Progenitor cell of endocrine pancreas (in vitro differentiated cells): ENCODE measurements at places on chromosomes 7 and 10. TPM values are rescaled to one million over a fixed set of nuclear protein-coding genes. Genes with fewer than 3 reads are reported as not detected.

SLC25A13 gene
- 54.0 and 58.0 TPM in 2 replicates for total RNA-seq

CRHR2 gene
- total RNA-seq = not detected in 2 replicates

DNA sequence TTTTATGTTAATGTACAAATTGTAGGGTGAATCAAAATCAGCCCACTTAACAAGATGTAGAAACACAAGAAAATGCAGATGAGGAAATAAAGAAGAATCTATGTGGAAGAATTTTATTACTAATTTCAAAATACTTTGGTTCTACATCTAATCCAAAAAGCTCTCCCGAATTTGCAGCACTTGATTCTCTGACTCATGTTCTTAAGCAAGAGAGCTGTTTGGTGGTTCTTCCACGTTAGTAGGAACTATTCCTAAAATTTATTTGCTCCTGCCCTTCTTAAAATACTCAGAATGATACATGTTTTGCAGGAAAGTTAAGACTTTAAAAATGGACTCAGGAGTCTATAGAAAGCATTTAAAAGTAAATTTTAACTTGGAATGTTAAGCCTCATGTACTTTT lies 91.8 kb downstream of the ZMYND11 start:
- H3K4me3 ChIP-seq = no peak overlapping the region
- H3K27ac ChIP-seq = no peak overlapping the region

GRCh38 chr10:47264797-47265281 lies 35.2 kb upstream of the GDF10 start:
- no peak overlapping the region for H3K4me3 ChIP-seq
- no peaks in the 10 kb centered on the region for H3K36me3 ChIP-seq
- DNase-seq = no peak
- H3K27me3 ChIP-seq = peaks cover 7% of the 10 kb centered on the region

DNA sequence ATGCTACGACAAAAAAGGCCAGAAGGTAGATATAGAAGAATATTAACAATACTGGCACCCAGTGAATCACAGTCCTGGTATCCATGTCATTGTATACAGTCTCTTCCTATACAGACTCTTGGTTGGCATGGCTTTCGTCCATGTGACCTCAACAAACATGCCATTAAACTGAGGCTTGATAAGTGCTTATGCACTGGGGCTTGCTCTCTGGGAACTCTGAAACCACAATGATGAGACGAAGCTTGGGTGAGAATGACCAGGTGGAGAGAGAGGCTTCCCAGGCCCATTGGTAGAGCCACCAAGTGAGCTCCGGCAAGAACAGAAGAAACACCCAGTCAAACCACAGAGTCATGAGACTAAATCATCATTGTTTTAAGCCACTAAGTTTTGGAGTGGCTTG lies 33.2 kb downstream of the PNPLA8 start:
- H3K27ac ChIP-seq = peak overlapping the region; percentile 19
- H3K4me3 ChIP-seq = no peak overlapping the region
- no peaks in the 10 kb centered on the region for H3K4me1 ChIP-seq

DNA sequence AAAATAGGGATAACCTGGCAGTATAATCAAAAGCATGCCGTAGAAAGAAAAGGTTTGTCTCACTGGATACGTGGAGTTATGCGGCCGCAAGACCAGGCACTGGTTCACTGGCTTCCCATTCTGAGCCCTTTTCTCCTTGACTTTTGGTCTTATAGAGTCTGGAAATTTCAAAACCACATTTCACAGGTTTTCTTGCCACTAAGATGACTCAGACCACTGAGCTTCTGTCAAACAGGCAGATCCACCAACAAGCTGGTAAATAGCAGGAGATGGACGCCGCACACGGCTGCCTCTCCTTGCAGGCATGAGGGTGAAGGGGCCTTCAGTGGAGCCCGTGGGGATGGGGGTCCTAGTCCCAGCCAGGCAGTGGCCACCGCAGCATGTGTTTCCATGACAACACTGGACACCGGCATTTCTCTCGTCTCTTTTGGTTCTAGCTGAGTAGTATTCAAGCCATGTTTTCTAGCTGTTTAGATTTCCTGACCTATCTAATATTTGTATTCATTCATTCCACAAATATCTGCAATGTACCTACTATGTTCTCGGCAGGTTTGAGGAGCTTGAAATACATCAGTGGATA lies 55.5 kb downstream of the KLF6 start:
- no peak overlapping the region for H3K4me3 ChIP-seq
- peaks cover 4% of the 10 kb centered on the region for H3K27me3 ChIP-seq
- DNase-seq = no peak
- no peak overlapping the region for H3K27ac ChIP-seq

- no peaks in the 10 kb centered on the region for H3K4me1 ChIP-seq
- H3K27me3 ChIP-seq = peaks cover 3% of the 10 kb centered on the region
- no peak overlapping the region for H3K27ac ChIP-seq
- H3K4me3 ChIP-seq = no peak overlapping the region
- DNase-seq = no peak
Measured at GRCh38 chr10:16565604-16566003, 43.9 kb upstream of the C1QL3 start.
